CD8-positive, alpha-beta memory T cell (primary cell): ENCODE measurements at places on chromosomes 3 and 15. TPM values are rescaled to one million over a fixed set of nuclear protein-coding genes. Genes with fewer than 3 reads are reported as not detected.

GRCh38 chr3:170717410-170718402 is 131.8 kb upstream of the SLC7A14 start:
- no peak for DNase-seq

GRCh38 chr15:34850121-34850520 is 54.8 kb upstream of the ACTC1 start:
- DNase-seq, result no peak

DNA sequence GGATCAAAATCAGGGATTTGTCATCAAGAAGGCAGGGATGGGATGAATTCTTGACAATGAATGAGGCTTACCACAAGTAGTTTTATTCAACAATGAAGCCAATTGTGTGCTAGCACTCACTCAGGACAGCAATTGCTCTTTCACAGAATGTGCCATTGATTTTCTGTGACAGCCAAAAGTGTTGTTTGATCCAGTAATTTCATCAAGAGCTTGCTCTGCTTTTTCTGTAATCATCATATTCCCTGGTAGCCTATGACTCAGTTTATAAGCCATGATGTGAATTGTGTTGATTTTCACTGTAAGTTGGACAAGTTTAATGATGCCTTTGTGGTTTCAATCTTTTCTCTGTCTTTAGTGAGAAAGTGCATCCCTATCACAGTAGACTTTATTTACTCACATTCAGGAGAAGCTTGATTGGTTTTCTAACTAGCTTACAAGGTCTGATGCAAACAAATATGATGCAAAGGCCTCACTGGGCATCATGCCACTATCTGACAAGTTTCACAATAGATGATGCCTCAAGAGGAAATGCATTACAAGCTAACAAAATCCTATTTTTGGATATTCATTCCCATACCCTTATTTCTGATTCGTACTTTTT is 13.6 kb upstream of the CSRNP1 start:
- DNase-seq, result no peak

GRCh38 chr3:140736863-140737460 is 59.1 kb downstream of the TRIM42 start:
- no peak for DNase-seq

DNA sequence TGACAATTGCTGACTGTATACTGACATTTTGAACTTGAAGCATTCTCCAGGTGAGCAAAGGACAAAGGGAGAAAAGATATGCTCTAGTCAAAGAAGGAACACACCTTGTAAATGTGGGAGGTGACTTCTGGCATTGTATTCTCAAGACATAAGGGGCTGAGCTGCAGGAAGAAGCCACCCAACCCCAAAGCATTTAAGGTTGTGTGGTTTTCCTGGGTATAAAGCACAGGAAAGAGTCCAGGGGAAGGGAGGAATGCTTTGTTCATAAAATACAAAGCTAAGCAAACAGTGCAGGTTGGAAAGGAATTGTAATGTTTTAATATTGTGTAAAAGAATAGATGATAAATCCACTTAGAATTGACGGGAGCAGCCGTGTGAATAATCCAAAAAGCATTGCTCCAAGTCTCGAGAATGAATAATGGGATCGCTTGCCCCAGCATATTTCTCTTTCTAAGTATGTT is 102.4 kb upstream of the LRIG1 start:
- DNase-seq, result no peak

GRCh38 chr3:125115640-125116039 is 59.8 kb upstream of the HEG1 start:
- DNase-seq, result no peak

GRCh38 chr3:71753701-71754609 is at the start of gene GPR27:
TSS of gene GPR27 (plus strand) at chr3:71753855. CDS start at chr3:71754050, 195 bp downstream.
- no peak for DNase-seq

- DNase-seq, result no peak
Observed at GRCh38 chr3:5811016-5811415, 623.5 kb downstream of the EDEM1 start.

GRCh38 chr3:151283907-151284461 is 5.6 kb upstream of the P2RY14 start:
- no peak for DNase-seq

DNA sequence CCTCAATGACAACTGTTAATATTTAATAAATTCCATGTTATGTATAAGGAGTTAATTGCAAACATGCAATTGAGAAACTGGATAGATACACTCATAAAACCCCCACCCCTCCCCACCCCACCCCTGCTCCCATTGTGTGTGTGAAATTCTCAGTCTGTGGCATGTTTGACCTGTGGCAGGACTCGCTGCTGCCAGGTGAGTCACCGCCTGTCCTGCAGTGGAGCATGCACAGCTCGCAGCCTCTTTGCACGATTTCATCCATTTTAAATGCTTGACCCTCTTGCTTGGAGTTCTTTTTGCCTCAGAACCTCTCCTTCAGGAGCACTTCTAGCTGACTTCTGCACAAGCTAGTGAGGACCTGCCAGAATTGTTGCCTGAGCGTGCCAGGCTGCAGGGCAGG is 5.3 kb upstream of the APEH start:
- no peak for DNase-seq

DNA sequence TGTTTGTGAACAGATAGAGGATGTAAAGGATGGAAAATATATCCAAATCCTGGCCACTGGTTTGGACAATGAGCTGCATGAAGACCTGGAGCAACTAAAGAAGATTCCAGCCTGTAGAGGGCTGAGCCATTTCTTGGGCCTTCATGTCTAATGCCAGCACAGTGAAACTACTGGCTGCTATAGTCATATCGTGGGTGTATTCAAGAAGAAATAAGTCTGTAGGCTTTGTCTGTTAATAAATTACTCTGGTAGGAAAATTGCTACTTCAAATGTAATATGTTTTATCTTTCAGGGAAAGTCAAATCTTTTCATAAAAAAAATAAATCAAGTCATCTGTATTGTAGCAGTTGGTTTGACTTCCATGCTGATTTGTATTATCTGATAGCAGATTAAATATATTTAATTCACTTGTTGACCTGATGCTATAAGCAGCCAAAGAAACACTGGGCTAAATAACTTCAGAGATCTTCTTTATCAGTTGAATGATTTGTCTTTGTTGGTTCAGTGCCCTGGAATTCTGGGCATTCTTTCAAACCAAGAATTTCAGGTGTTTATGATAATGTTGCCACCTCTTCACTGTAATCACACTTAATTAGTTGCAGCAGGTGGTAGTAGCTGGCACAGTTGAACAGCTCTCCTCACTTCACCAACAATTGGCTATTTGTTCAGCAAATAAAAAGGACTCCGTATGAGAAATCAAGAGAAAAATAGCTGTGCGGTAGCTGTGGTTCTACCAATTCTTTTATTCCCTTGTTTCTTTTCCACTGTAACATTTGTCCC is 1109.5 kb downstream of the NSUN3 start:
- no peak for DNase-seq

GRCh38 chr3:30747771-30748281 is 141.4 kb downstream of the TGFBR2 start:
- DNase-seq, result no peak

DNA sequence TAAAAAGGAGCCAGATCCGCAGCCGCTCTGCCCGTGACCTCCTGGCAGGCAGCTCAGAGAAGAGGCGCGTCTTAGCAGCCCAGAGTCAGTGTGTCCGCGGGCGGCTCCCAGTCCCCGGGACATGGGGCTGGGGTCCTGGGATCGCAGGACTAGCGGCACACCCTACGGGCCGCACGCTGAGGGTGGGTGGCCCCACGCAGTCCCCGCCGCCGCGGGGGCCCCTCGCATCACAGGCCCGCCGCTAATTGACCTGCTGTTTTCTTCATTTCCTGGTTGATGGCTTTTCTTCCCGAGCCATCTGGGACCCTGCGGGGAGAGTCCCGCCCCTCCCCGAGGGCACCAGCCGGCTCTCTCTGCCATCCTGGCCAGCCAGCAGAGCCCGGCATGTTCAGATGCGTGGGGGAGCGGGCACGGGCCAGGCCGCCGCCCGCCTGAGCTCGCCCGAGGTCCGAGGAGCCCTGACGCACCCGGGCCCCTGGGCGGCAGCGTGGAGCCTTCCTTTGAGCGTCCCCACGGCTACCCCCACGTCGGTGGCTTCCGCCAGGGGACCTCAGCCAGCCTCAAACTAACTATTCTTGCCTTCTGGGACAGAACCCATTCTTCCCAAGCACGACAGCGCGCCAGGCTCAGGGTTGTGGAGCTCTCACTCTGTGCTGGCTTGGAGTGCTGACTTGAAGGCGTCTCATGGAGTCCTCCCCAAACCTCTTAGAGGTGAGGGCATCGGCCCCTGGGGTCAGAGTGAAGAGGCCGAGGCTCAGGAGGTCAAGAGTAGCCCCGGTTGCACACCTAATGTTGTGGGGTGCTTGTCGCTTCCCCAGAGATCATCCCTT is 34.6 kb upstream of the CACNA2D3 start:
- no peak for DNase-seq

DNA sequence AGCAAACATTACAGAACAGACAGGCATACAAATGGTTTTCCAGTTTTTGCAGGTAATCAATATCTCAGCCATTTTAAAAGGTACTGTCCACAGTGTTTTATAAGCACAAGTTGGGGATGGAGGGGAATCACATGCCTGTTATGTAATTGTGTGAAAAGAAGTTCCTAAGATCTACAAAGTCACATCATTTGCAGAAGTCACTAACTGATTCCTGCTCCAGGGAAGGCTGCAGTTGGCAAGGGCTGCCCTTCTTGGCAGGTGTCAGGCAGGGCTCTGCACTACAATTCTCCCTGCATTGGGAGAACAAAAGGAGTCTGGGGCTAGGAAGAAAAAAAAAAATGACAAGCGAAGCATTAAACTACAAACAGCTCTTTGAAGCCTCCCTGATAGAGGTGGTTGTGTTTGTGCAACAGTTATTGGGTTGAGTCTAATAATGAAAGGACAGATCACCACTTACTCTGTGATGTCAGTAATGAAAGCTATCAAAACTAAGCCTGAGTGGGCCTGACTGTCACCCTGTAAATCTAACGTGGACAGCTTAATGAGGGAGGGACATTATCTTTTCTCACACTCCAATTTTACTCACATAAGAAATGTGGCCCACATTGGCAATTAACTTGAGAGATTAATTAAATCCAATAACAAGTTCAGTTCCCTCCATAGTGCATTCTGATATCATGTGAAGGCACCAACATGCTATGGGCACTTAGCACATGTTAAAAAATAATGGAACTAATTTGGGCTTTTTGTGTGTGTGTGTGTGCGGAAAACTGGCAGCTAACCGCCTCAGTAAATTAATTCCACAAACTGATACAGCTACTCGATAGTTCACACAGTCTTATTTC is 242.9 kb downstream of the FHIT start:
- no peak for DNase-seq

DNA sequence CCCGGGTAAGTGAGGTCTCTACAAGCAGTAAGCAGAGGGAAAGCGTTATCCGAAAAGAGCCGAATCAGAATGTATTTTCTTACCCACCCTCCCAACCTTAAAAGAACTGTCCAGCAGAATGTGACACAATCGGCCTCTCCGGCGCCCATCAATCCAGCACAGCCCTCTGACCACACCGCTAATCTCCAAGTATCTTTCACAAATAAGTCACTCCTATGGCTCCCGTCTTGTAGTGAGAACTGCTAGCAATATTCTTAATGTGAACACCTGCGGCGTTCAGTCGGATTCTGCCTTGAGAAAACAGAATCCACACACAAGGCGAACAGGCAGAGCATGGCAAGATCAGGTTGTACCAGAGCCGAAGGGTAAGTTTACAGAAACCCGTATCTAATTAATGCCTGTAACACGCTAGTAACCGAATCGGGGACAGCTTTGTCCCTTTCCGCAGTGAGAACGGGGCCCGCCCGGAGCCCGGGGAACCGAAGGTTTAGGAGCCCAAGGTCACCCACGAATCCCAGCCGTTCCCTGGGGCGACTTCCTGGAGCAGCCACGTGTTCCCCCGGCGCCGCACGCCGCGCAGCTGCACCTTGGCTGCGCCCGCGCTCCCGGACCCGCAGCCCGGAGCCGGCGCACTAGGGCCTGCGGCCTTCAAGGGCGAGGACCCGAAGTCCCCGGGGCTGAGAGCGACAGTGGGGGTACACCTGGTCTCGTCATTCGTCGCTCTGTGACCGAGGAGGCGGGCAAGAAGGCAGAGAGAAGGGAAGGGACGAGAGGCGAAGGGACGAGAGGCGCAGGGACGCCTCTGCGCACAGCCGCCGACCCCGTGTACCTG is 672 bp downstream of the TFRC start:
- peak; percentile 52 for DNase-seq

- DNase-seq, result no peak
Observed at GRCh38 chr15:92989470-92989869, 89.3 kb downstream of the CHD2 start.

DNA sequence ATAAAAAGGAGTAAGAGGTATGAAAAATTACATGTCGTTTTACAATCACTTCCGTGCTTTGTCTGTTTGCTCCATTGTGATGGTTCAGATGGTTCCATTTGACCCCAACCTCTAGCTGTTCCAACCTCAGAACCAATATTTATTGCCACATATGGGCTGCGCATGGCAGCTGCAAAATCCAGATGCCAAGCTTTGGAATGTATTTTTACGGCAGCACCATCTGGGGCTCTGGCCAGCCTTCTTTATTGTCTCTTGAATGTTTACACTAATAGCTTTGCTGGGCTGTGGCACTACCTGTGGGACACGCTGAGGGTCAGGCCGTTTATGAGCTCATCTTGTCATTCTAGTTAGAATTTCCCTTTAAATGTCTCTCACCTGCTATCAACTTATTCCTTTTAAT is 219.8 kb downstream of the ROBO2 start:
- DNase-seq, result no peak

DNA sequence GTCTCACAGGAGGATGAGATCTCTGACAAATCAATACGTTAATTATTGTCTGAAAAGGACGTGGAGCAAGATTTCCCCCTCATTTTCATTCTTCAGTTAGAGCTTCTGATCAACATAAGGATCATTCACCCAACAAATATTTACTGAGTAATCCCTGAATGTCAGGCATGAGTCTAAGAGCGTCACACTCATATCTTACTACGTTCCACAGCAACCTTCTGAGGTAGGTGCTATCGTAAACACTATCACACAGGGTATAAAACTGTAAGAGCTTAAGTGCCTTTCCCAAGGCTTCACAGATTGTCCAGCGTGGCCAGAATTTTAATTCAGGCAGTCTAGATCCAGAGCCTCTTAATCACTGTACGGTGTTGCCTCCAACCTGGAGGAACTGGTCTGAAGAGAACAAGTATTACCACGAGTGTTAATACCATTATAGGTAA is 10.6 kb upstream of the TM4SF1 start:
- DNase-seq, result no peak

GRCh38 chr3:29552051-29552450 is 271.2 kb downstream of the RBMS3 start:
- no peak for DNase-seq

DNA sequence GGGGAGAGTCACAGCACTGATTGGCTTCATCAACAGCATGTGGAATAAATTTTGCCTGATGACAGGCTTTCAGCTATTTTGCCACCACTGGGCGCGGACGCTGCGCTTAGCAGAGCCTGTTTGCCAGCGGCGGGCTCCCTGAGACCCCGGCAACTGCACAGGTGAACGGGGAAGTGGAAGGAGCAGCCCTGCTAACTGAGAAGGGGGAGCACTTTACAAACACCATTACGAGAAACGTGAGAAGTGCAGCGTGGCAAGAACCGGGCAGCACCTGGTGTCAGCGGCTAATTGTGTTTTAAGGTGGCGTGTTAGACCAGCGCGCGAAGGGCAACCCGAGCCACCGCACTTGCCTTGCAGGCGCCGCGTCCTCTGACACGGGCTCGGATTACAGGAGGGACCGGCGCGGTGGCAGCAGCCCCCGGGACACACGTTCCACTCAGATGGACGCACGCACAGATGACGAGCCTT is 307.8 kb upstream of the ARRDC4 start:
- no peak for DNase-seq

The HESX1 gene
- not detected for polyA plus RNA-seq

The GALNT15 gene
- not detected for polyA plus RNA-seq

The ISL2 gene
- polyA plus RNA-seq, result not detected

The AQP9 gene
- not detected for polyA plus RNA-seq

The FGD5 gene
- not detected for polyA plus RNA-seq

The CSK gene
- 154 TPM for polyA plus RNA-seq

The FOXL2NB gene
- polyA plus RNA-seq, result not detected

The CPEB1 gene
- polyA plus RNA-seq, result 1.2 TPM

The TSPAN3 gene
- polyA plus RNA-seq, result 45.2 TPM
